ENCODE measurements at places on chromosomes 7 and 10.

GRCh38 chr7:2309889-2310331 lies 4.3 kb downstream of the SNX8 start:
- DNase-seq: no peak

GRCh38 chr10:86871563-86872183 lies 85.7 kb downstream of the MMRN2 start:
- no peak for DNase-seq

DNA sequence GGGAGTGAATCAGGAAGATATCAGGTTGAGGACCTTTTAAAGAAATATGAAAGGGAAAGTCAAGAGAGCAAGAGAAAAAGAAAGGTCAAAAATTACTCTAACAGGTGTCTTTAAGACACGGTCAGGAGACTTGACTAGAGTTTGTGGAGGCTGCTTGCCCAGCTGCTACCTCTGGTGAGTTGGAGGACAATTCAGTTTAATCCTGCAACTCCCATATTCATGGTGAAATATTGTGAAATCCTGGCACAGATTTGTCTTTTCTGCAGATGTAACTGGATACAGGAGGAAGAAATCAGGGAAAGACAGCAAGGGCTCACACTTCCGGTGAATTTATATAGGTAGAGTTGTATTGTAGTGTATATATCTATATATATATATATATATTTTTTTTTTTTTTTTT lies 93.5 kb downstream of the AKAP9 start:
- DNase-seq: no peak

DNA sequence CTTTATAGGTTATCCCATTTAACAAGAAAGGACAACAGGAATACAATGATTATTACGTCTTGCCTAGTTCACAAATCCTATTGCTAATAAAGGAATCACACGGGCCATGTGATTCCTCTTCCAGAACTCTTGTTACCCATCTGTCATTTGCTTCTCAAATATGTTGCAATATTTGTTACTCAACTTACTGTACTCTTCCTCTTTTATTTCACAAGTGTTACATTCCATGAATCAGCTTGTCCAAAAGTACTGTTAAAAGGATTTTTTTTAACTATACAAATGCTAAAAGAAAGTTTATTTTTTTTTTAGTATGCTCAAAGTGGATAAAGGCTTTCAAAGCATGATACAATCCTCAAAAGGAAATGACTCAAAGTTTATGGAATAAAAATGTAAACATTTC lies 3.9 kb upstream of the CD36 start:
- no peak for DNase-seq

DNA sequence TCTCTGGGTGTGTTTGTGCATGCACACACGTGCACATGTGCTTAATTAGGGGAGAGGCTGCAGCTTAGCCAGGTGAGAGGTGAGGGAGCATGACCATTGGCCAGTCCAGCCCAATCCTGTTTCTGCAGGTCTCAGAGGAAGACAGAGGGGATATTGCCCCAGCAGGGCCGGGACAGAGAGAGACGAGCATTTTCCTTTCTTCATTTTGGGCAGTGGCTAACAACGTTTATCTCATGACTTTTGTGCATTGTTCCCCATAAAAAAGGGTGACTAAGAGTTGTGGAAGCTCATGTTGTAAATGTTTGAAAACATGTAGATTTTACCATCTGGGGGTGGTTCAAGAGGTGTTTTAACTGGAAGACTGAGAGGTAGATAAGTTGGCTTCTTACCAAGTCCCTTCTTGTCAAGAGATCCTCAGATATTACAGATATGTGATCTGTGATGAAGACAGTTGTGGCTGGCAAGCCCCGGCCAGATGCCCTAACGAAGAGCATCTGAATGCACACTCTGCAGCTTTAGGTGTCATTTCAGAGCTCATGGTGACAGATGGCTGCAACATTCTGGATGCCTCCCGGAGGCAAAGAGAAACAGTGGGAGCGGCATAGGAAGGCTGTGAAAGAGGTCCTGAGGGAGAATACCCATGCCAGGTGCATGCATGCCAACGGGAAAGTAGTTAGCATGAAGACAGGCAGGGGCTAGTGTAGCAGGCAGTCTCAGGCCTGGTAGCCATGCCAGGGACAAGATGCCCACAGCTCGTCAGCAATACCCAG lies 16.7 kb upstream of the DMBT1 start:
- DNase-seq: no peak

GRCh38 chr10:28743576-28743975 lies 66.3 kb downstream of the BAMBI start:
- no peak for DNase-seq
